ENCODE measurements at places on chromosomes 1 and 21. TPM values are rescaled to one million over a fixed set of nuclear protein-coding genes. Genes with fewer than 3 reads are reported as not detected.

- DNase-seq: no peak
These were observed 14.7 kb upstream of the CSF1 start for GRCh38 chr1:109895720-109896504.

DENND2D gene
- polyA plus RNA-seq: 21.4 TPM

GRCh38 chr1:239676522-239677273 lies 290.3 kb downstream of the CHRM3 start:
- DNase-seq: no peak

RRP15 gene
- polyA plus RNA-seq: 31.7 TPM

TDRD10 gene
- 3.3 TPM for polyA plus RNA-seq

DNA sequence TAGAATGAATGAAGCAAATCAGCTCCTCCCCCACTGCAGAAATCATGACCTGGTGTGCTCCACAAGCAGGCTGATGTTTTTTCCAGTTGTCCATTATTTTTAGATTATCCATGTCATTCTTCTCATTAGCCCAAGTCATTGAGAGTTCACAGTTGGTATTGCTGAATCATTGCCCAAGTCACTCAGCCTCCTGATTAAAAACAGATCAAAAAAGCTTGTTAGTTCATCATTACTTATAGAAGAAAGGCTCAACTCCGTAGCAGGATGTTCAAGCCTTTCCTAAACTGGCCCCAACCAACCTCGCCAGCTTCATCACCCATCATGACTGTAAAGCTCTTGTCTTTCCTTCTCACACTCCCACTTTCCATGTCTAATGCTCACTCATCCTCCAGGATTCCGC lies 161.3 kb upstream of the CTTNBP2NL start:
- no peak for DNase-seq

GRCh38 chr1:222040121-222040805 lies 298.4 kb upstream of the DUSP10 start:
- no peak for DNase-seq

DNA sequence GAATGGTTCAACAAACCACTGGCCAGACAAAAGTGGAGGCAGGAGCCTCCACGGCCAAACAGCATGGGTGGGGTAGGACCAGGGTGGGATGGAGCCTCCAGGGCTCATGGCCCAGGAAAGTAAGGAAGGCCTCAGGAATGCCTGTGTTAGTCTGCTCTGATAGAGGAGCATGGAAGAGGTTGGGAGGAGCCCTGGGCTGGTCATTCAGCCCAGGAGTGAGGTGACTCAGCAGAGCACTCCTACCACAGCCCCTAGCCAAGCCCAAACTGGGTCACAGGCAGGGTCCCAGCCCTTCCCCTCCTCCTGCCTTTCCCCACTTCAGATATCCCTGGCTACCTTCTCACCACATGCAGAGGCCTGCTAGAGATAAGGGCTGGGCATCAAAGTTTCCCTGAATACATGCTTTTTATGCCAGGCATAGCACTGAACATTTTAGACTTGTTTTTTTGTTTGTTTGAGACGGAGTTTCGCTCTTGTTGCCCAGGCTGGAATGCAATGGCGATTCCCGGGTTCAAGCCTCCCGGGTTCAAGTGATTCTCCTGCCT lies 3.1 kb upstream of the SHISA4 start:
- no peak for DNase-seq

ALX3 gene
- not detected for polyA plus RNA-seq

DNA sequence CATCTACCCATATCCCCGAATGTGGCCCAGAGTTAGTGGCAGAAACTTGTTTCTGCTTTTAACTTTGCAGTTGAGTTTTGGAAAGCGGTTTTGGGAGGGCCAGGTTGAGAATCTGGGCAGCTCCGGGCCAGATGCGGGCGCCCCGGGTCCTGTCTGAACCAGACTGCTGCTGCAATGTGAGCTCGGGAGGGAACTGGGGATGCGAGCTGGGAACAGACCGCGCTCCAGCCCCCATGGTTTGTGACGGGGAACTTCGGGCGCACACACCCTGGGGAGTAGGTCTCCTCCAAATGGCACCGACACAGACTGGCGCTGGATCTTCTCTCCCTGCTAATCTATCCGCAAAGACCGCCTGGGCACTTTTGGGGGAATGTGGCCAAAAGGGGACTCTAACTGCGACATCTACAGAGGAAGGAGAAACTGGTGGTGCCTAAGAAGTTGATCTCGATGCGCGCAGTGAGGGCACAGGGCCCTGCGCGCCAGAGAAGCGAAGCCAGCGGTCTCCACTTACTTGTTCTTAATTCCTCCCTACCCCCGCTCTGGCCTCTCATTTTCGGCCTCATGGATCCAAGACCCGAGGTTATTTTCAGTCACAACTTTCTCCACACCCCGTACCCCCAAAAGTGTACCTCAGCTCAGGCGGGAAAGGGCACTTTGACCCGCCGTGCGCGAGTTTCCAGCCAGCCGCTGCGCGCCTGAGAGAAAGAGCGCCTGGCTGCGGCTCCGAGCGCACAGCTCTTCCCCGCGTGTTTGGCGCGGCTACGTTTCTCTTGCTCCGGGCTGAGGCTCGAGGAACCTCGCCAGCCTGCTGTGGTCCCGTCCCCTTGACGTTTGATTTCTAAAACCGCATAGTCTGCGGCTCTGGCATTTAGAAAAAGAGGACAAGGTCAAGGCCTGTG lies 411.0 kb upstream of the ESRRG start:
- DNase-seq: peak; percentile 45

DNA sequence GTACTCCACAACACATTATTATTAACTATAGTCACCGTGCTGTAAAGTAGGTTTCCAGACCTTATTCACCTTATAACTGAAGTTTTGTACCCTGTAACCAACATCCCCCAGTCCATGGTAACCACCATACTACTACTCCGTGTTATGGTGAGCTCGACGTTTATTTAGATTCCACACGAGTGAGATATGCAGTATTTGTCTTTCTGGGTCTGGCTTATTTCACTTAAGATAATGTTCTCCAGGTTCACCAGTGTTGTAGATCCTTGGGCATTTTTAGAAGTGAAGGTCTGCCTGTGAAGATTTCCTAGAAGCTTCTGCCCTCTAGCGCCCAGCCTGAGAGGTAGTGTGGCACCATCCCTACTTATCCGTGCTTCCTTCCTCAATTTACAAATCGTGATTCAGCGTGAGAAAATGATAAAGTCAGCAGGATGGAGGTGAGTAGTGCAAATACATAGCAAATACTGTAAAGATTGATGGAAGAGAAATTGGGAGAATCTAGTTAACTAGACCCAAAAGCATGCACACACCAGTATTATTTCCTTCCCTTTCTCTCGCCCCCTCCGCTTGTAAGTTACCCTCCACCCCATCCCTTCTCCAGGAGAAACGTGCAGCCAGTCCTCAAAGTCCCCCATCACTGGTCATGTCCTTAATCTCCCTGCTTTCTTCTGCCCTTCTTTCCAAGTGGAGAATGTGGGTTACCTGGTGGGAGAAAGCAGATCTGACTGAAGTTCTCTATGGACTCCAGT lies 36.0 kb upstream of the DISC1 start:
- DNase-seq: peak; percentile 26

- no peak for DNase-seq
These were observed 465.3 kb downstream of the RWDD3 start for GRCh38 chr1:95699149-95699953.

ADIPOR1 gene
- 64.6 TPM for polyA plus RNA-seq

DNA sequence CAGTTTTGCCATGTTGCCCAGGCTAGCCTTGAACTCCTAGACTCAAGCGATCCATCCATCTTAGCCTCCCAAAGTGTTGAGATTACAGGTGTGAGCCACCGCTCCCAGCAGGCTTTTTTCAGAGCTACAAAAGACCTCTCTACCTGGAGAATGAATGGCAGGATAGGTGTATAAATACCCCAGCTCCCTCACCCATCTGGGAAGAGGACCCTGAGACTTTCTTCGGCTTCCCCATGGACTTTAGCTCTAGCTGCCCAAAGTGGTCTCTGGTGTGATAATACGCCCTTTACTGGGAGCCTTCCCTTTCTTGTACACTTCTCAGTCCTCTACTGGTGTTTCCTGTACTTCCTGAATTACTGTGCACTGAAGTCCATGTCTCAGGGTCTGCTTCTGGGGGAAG lies 60.6 kb downstream of the PTP4A2 start:
- DNase-seq: no peak

DNA sequence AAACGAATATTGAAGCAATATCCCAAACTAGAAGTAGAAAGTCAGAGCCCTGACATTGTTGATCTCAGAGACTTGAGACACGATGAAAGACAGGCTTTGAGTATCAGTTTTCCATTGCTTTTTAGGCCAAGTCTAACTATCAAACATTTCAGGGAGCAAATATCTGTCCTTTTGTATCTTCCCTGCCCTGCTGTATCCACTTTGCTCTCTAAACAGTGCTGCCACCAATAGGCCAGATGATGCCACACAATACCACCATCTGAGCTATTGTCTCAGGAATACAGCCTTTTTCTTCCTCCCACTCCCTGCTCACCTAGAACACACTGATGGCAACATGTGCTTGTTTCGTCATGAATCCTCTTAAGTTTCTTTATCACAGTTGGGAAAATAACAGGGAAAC lies 62.6 kb upstream of the SPAG17 start:
- no peak for DNase-seq

KRTAP19-6 gene
- polyA plus RNA-seq: not detected

All from left lung (tissue), 14 donors.